ENCODE measurements at places on chromosomes 5 and 9.

- no peak for DNase-seq
These were observed 37.3 kb upstream of the CTNND2 start for GRCh38 chr5:11941566-11941965.

DNA sequence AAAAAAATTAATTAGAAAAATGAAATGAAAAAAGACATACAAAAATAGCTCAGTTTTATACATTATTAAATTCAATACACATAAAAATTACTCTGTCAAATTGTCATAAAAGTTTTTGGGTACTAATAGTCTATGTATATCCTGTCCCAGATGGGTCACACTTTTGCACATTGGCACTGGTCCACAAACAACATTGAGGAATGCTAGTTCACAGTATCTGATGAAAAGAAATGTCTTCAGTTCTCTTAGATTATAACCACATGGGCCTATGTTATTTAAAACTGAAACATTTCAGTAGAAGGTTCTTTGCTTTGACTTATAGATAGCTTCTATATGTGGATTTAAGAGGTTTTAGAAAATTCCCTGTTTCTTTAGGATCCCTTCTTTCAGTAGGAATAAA, 39.8 kb downstream of the LNPEP start:
- DNase-seq: no peak

GRCh38 chr9:75937521-75938258, 47.2 kb downstream of the PCSK5 start:
- no peak for DNase-seq

DNA sequence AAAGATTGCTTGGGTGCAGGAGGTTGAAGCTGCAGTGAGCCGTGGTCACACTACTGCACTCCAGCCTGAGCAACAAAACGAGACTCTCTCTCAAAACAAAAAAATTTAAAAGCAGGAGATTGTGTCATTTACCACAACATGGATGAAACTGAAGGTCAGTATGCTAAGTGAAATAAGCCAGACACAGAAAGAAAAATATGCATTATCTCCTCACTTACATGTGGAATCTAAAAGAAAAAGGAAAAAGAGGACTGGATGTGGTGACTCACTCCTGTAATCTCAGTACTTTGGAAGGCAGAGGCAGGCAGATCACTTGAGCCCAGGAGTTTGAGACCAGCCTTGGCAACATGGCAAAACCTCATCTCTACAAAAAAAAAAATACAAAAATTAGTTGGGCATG, 146.8 kb upstream of the DAPK1 start:
- DNase-seq: no peak

DNA sequence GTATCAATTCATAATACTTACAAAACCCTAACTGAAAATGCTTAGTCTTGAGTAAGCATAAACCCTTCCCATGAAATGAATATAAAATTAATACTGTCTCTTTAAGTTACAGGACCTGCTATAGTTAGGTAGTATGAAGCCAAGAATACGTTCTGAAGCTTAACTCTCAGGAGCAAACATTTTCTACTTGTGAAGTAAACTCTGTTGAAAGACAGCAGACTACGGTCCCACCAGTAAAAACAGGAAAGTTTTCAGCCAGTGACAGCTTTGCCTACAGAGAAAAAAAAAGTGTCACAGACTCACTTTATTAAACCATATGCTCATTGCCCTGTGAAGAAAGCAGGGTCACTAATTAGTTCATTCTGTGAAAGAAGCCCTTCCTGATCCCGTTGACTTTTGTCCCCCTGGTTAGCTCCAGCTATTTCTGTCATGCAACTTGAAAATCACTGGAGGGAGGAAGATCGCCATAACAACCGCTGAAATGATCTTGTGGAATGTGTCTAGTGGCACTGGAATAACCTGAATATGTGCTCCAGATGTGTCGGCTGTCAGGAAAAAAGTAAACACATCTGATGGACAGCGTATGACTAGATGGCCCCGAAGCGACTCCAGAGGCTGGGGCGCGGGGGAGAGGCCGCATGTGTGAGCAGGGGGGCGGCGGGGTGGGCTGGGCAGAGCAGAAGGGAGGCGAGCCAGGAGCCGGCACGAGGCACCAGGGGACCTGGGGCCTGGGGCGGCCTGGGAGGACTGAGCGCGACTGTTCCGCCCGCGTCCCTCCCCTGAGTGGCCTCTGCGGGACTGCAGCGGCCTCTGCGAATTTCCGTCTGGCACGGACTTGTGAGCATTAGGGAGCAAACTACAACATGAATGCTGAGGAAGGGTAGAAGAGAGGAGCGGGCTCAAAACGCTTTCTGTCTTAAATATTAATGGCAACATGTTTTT, 41.9 kb downstream of the BNC2 start:
- DNase-seq: no peak

DNA sequence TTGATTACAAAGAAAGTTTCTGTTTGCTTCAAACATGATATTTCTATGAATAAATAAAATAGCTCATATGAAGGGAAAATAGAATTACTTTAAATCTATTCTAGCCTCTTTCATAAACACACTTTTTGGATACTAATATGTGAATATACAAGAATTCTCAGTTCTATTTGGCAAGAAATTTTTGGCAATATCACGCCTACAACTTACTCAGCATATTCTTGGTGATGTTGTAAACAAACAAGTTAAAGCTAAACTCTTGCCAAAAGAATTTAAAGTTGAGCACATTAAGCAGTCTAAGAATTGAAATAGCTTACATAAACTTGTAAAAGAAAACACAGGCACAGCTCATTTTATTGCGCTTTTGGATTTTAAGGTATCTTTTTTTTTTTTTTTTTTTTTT, 209.8 kb downstream of the CDH12 start:
- no peak for DNase-seq

DNA sequence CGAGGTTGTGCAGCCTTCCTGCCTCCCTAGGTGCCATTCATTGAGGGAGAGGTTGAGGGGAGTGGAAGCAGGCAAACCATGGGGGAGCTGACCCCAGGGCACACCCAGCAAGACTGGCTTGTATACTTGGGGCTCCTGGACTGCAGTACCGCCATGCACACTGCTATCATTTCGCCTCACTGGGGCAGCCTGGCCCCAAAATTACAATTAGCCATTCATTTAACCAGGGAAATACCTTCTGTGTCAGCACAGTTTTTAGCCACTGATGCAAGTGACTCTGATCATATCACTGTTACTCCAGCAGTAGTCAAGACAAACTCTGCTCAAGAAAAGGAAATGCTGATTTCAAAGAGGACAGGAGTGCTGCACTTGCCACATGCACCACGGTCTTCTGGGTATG, 109.7 kb downstream of the TRIO start:
- no peak for DNase-seq

- DNase-seq: no peak
These were observed 43.5 kb downstream of the LPAR1 start for GRCh38 chr9:110994771-110995241.

DNA sequence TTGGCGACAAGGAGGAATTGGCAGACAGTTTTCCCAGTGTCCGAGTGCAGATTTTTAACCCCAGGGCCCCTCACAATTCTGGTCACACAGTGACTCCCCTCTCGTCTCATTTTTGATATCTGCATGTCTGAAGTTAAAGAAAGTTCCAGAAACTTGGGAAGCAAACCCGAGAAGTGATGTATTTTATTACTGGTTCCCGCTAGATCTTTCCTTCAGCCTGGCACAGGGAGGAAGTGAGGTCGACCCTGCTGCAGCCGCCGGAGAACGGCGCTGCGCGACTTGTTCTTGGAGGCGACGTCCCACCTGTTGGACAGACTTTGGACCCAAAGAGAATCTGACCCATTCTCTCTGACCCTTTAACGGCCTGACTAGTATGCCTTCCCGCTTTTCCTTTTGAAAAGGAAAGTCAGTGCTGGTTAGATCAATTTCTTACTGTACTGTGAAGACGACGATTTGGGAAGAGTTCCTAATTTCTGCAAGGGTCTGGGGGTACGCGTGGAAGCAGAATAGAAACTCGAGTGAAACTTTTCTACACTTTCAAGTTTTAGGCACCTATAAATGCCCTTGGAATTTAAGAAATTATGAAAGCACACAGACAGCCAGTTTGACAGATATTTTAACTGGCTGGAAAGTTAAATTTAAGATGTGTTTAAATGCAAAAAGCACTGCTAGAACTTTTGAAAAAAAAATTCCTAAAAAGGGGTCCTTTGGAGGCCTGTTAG, 744 bp downstream of the OTULIN start:
- DNase-seq: no peak

DNA sequence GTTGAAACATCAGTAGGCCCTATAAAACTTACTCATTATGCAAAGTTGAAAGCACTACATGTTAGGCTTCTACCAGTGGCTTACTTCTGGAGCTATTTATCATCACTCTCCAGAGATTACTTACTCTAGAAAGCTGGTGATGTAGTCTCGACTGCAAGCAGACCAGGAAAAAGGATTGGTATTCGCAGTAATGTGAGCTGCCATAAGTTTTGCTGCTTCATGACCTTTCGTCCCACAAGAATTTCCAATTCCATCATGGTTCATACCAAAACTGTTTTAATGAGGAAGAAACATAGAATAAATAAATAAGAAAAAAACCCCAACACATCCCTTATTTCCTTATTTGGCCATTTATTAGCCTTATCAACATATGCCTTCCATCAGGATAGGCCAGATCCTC, 181.9 kb downstream of the ADAMTS6 start:
- DNase-seq: no peak

DNA sequence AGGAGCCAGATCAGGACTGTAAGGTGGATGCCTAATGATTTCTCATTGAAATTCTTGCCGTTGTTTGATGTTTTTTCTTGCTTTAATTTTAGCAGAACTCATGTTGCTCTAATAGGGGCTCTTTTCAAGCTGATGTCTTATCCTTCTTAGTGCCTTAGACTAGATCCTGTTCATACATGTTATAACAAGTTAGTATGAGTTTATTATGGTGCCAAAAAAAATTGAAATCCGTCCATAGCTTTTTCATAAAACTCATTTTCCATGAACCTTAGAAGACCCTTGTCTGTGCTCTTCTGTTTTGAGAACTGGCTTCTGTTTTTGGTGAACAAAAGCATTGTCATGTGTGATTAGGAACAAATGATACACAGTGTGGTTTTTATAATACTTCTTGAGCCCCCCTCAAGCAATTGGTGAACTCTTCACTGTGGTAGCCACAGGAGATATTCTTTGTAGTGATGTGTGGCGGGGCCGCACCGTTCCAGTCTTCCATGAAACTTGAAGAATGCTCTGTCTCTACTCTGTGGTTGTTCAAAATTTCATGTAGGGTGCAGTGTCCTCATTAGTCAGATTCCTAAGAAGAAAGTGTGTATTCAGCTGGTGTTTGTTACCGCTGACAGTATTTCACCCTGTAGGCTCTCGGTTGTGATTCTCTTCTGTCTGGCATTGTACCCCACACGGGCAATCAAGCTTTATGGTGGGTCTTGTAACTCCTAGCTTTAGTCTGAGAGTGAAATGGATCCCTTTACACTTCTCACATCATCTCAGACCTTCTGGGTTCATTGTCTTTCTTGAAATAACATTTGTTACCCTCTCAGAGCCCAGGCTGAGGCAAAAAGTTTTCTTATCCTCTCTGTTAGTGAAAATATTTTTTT, 10.7 kb downstream of the OTULIN start:
- no peak for DNase-seq

GRCh38 chr5:131104169-131104808, 60.8 kb downstream of the HINT1 start:
- DNase-seq: no peak

DNA sequence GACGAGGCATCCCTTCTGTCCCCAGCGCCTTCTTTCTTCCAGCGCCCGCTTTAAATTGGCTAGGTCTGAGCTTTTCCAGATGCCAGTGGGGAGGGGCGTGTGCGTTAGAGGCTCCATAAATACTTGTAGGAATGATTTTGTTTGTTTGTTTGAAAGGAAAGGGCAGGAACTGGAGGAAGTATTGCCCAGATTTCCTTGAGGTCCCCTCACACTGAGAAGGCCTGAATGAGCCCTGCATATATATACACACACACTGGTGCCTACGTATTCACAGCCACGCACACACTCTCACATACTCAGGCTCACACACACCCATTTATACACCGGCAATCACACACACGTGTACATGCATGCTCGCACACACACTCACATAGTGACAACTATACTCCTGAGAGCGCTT, 1.0 kb upstream of the SLIT3 start:
- no peak for DNase-seq

- DNase-seq: no peak
These were observed 369.2 kb upstream of the MPDZ start for GRCh38 chr9:13648676-13649075.

DNA sequence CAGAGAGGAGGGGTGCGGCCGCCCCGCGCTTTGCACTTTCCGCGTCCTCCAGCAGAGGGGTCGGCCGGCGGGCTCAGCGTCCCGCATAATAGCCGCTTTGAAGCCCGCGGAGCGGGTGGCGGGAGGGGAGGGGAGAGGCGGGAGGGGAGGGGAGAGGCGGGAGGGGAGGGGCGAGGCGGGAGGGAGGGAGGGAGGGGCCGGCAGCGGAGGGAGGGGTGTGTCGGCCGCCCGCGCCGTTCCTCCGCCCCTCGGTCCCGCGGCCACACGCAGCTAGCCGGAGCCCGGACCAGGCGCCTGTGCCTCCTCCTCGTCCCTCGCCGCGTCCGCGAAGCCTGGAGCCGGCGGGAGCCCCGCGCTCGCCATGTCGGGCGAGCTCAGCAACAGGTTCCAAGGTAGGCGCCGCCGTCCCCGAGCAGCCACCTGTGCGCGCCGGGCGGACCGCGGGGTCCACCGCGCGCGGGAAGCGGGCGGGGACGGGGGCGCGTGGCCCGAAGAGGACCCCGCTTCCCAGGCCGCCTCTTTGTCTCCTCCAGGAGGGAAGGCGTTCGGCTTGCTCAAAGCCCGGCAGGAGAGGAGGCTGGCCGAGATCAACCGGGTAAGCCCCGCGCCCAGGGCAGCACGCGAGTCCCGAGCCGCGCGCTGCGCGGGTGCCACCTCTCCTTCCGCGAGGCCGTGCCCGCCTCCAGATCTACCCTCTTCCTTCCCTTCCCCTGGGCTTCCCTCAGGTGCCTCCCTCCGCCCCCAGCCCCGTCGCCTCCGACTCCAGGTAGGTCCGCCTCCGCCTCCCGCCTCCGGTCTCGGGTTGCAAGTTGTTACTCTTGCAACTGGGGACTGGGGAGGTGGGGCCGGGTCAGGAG, at the start of gene AIF1L:
Gene AIF1L, plus strand, starts transcription at position 263 of the 857 bp plus-strand sequence. Its CDS starts 99 bp downstream, at position 362.
- DNase-seq: no peak

GRCh38 chr5:180209137-180209581, at the start of gene RASGEF1C:
TSS of gene RASGEF1C (minus strand) at chr5:180209211. CDS start at chr5:180138052, 71,159 bp downstream.
- no peak for DNase-seq

- DNase-seq: no peak
These were observed 4.7 kb downstream of the GNAQ start for GRCh38 chr9:78026947-78027346.

GRCh38 chr5:82466986-82467561, 188.9 kb upstream of the RPS23 start:
- DNase-seq: no peak

GRCh38 chr5:150315245-150315644, 12.5 kb upstream of the ARSI start:
- DNase-seq: no peak

DNA sequence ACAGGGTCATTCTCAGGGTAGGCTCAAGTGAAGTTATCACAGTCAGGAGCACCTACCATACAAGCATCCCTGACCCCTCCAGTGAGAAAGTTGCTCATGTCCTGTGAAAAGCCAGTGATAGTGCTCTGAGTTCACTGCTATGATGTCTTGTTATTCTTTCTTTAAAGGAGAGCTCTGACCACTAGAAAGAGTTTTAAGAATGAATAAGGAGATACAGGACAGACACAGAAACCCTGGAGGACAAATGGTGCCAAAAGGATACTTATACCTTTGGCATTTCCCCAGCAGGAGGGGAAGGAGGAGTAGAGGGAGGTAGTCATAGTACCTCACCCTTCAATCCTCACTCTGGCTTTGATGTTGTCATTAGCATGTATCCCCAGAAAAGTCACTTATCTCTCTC, 84.0 kb upstream of the AGXT2 start:
- no peak for DNase-seq

Measured in activated T-helper 1 cell treated with anti-CD3 and anti-CD28 coated beads, Interleukin-2, amount 50 U/mL, for 16 hours (primary cell).